Stimulated activated CD4-positive, alpha-beta T cell treated with anti-CD3 and anti-CD28 coated beads, Interleukin-1b, Interleukin-23, amount 100 ng/mL, for 1 hour (primary cell): ENCODE measurements at places on chromosomes 12 and 14.

- DNase-seq, result no peak
These were observed 24.1 kb downstream of the DDX47 start for GRCh38 chr12:12837025-12837812.

DNA sequence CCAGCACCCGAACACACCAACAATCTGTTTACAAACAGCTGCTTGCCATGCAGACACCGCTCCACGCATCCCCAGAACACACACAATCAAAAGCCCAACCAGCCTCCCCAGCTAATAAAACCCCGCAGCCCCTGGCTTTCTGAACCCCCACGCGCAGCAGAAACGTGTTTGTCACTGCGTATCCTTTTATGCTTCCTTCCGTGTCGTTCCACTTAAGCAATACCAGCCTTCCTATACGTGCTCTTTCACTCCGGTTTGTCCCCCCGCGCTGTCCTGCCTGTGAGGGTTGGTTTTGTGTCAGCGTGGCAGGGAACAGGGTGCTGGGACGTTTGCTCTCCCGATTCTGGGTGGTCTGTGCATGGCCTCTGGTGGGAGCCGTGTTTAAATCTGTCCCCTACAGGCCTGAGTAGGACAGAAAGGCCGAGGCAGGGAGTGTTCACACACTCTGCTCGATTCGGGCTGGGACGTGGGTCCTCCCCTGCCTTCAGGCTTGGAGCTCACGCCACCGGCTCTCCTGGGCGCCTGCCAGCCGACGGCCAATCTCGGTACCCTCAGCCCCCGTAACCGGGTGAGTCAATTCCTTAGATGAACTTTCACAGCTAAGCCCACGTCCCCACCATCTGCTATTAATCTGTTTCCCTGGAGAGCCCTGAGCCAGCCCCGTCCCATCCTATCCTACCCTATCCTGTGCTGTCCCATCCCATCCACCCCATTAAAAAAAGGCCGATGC lies 60.0 kb downstream of the NOC4L start:
- no peak for DNase-seq

DNA sequence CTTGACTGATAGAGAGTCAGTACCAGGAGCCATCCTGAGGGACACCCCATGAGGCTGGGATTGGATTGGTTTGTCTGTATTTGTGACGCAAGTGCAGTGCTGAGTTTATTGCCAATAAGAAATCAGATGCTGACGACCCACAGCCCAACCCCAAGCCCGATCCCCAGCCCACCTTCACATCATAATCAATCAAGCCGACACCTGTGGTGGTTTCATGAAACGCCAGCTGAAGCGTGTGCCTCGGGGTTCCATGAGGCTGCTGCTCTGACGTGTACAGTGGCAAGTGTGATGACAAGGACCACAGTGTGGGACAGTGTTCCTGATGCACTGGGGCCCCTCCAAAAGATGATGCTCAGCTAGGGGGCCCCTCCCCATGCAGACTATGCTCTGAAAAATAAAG lies 62.1 kb upstream of the C14orf180 start:
- no peak for DNase-seq

DNA sequence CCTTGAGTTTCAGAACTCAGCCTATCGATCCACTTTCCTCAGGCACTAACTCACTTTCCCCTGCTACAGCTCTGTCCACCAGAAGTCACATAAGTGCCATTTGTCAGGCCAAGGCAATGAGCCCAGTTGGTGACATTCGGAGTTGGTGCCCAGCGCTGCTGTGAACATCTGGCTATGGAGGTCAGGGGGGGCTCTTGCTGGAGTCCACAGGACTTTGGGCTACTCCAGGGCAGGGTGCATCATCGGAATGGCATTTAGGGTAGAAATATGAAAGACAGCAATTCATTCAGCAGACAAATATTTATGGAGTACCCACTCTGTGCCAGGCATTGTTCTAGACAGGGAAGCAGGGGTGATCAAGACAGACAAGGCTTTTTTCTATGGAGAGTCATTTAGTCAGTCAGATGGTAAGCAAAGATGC lies 1.5 kb upstream of the PPP1CC start:
- DNase-seq, result no peak

GRCh38 chr14:38868399-38869290 lies 234.4 kb downstream of the SEC23A start:
- DNase-seq, result no peak

- no peak for DNase-seq
These were observed 27.0 kb downstream of the LRTM2 start for GRCh38 chr12:1847411-1847810.

DNA sequence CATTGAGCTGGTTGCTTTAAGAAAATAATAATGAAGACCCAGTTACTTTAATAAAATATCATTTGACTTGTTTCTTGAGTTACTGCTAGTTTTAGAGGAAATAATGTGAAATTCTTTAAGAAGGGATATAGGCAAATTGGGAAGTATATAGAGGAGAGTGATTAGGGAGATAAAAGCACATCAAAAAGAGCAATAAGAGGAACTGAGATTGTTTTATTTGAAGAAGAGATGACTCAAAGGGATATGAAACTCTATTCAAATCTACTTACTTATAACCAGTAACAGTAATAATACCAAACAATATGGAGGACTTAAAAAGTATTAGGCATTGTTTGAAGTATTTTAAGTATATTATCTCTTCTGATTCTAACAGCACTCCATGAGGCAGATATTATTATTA lies 37.1 kb downstream of the LRRK2 start:
- no peak for DNase-seq

DNA sequence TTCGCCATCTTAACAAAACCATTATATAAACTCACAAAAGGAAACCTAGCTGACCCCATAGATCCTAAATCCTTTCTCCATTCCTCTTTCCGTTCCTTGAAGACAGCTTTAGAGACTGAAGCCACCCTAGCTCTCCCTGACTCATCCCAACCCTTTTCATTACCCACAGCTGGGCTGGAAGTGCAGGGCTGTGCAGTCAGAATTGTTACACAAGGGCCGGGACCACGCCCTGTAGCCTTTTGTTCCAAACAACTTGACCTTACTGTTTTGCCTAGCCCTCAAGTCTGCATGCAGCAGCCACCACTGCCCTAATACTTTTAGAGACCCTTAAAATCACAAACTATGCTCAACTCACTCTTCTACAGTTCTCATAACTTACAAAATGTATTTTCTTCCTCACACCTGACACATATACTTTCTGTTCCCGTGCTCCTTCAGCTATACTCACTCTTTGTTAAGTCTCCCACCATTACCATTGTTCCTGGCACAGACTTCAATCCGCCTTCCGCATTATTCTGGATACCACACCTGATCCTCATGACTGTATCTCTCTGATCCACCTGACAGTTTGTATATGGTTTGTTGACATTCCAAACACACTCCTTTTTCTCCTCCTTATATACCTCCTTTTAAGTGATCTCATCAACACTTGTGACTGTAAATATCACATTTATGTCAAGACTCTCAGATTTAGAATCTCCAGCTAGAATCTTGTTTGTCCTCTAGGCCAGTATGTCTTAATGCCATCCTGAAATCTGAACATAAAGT lies 208.7 kb downstream of the KITLG start:
- DNase-seq, result no peak

DNA sequence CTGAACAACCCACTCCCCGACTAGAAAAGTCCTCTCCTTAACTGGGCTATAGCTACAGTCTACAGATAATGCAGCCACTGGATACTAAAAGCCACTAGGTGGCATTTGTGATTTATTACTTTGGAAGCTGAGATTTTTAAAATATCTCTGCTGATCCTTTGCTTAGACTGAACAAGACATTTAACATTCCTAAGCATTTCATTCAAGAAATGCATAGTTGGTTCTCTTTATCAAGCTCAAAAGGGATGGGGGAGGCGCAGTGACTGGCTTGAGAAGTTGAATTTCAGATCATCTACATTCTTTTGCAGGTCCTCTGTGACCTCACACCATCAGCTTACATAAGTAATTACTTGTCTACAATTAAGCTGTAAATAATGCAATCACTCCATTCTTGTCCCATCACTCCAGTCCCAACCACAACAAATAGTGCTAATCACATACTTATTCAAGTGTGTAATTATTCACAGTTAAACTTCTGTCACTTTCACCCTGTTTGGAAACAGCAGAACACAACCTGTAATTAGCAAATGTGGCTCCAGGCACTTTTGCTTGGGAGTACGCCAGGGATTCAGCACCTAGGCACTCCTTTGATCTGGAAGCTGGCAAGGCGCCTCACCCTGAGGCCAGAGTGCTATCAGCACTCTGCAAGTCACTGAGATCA lies 203.6 kb downstream of the NOVA1 start:
- DNase-seq, result no peak

GRCh38 chr14:62253171-62253570 lies 491.0 kb downstream of the SNAPC1 start:
- no peak for DNase-seq

- no peak for DNase-seq
These were observed 44.9 kb downstream of the DNAH10 start for GRCh38 chr12:123807002-123807401.

- DNase-seq, result no peak
These were observed 213.6 kb downstream of the C12orf42 start for GRCh38 chr12:103282124-103282523.

- DNase-seq, result no peak
These were observed 25.2 kb downstream of the DDX51 start for GRCh38 chr12:132118876-132119275.

GRCh38 chr14:72480464-72481243 lies 413.2 kb downstream of the DPF3 start:
- no peak for DNase-seq
